ENCODE measurements at places on chromosomes 1 and 21. TPM values are rescaled to one million over a fixed set of nuclear protein-coding genes. Genes with fewer than 3 reads are reported as not detected.

Gene TMEM200B
- 14.0 TPM for total RNA-seq

Gene ALPL
- not detected for total RNA-seq

Gene ASCL5
- not detected for total RNA-seq

Gene FAM163A
- total RNA-seq = 3.6 TPM

Gene TSPAN1
- total RNA-seq = not detected

Gene TRAPPC3
- 38.5 TPM for total RNA-seq

Gene LCE2C
- not detected for total RNA-seq

Gene KAZN
- 9.4 TPM for total RNA-seq

Gene GBP6
- 0.48 TPM for total RNA-seq

Gene ACTL8
- total RNA-seq = 1.2 TPM

Gene DHRS3
- 107 TPM for total RNA-seq

Gene DNAI4
- total RNA-seq = 38.5 TPM

Gene TP73
- total RNA-seq = not detected

Gene HMCN1
- total RNA-seq = 29.6 TPM

Gene CYP4Z1
- not detected for total RNA-seq

Gene KPRP
- total RNA-seq = 1.7 TPM

Gene OTUD3
- 8.4 TPM for total RNA-seq

Gene CELA2A
- not detected for total RNA-seq

Gene KIF14
- total RNA-seq = 1.2 TPM

Gene CR1
- total RNA-seq = 10.1 TPM

Gene TRIM63
- 0.96 TPM for total RNA-seq

Gene OPRD1
- total RNA-seq = 0.72 TPM

Gene POTED
- not detected for total RNA-seq

Gene FCRLA
- 20.0 TPM for total RNA-seq

Gene C8A
- total RNA-seq = not detected

Gene ITLN2
- total RNA-seq = not detected

Gene PFKFB2
- total RNA-seq = 7.2 TPM

Gene AMPD1
- not detected for total RNA-seq

Gene HSD3B2
- 2.9 TPM for total RNA-seq
